ENCODE measurements at places on chromosomes 3 and 15.

DNA sequence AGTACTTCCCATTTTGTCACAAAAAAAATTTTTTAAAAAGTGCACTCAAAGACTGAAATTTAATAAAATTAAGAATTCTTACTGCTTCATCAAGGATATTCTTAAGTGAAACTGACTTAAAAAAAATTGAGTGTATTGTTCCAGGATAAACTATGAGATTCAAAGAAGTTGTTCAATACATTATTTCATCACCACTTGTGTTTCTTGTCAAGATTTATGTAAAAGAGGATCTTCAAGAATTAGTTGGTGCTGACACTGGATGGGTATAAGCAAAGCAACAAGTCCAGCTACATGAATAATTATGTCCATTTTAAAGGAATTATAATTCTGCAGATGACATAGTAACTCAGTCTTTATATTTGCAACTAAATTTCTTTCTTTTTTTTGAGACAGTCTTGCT is 4.3 kb upstream of the AP4E1 start:
- no peak for DNase-seq

DNA sequence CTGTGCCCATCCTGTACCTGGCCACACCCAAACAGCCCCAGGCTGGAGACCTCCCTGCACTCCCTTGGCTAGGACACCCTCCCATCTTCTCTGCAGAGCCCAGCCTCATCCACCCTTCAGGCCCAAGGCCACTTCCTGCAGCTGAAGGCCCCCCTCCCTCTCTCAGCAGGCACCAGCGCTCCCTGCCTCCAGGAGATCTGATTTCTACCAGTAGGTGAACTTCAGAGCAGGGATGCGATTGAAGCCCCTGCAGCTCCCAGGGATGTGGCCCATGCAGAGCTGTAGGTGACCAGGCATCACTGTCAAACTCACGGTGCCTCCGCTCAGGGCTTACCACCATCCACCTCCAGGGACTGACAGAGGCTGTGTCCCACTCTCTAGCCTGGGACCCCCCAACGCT is 96.3 kb downstream of the NUP210 start:
- DNase-seq, result no peak

- no peak for DNase-seq
Measured at GRCh38 chr15:67050062-67050461, 15.3 kb upstream of the SMAD3 start.

- no peak for DNase-seq
Measured at GRCh38 chr3:46067401-46067800, 40.1 kb upstream of the XCR1 start.
